ENCODE measurements at places on chromosomes 5 and 9. TPM values are rescaled to one million over a fixed set of nuclear protein-coding genes. Genes with fewer than 3 reads are reported as not detected.

GRCh38 chr5:55708732-55709131, 3.4 kb downstream of the SLC38A9 start:
- no peak for ATAC-seq

GRCh38 chr9:122527193-122527592, at the start of gene OR1N1:
Gene OR1N1 (minus strand): TSS chr9:122527293. CDS start chr9:122527293, 0 bp downstream.
- no peak for ATAC-seq

- no peak for ATAC-seq
Measured at GRCh38 chr9:6676254-6676921, 30.9 kb upstream of the GLDC start.

DNA sequence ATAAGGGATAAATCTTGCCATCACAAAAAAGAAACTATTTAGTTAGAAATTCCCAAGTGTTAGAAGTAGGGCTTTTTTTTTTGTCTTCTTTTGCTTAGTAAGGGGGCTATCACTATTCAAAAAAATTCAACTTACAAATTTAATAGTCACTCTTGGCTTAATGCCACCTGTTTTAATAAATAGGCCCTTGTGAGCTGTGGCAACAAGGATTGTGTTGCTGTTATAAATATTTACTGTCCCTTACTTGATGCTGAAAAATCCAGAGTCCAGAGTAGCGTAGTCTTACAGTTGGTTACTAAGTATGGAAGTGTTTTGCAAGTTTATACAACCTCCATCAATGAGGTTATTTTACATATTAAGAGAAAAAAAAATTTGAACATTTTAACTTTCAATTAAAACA, 21.4 kb upstream of the CEP78 start:
- no peak for ATAC-seq

ZNF658 gene
- 2.9 TPM for total RNA-seq
